ENCODE measurements at places on chromosomes 6 and 20.

DNA sequence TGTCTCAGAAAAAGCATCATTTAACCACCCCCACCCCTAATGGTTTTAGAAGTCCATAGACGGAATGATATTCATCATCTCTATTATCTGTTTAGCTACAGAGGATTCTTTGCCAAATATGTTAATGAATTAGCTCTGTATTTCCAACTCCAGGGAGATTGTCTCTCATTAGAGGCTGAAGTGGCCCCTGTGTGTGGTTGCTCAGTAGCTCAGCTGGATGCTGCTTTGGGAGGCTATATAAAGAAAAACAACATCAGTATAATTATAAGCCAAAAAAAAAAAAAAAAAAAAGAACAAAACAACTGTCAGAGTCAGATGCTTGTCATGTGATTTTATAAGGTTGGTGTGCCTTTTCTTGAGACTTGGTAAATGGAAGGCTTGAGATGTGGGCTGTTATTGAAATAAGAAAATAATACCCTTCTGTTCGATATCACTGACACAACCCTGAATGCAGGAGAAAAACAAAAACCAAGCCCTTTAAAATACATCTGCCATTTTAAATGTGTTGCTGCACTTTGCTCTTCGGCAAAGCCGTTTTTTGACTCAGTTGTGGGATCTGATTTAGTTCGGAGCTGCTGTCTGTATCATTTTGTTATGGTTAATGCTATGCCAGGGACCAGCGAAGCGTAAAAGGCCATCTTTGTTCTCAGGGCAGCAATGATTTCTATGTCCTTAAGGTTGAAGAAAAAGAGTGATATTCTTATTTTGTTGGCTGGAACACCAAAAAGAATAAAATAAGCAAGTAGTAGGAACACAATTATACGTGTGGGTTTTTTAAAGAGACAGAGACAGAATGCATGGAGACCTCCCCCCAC is 422.6 kb downstream of the QKI start:
- no peak for DNase-seq

- no peak for DNase-seq
Measured at GRCh38 chr6:56650191-56650590, 7.5 kb upstream of the DST start.

DNA sequence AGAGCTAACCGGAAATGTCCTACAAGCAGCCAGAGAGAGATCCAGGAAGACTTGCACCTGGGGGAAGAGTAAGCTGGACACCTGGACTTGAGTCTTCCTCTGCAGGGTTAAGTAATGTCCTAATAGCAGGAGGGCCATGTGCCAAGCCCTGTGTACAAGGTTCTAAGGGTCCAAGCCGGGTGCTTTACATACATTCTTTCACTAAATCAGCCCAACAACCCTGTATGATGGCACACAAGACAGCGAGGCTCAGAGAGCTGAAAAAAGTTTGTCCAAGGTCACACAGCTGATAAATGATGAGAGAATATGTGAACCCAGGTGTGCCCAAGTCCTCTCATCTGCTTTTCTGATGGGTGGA is 215.1 kb upstream of the CDYL start:
- DNase-seq = no peak

- DNase-seq = no peak
Measured at GRCh38 chr6:112839525-112839961, 492.4 kb downstream of the RFPL4B start.

DNA sequence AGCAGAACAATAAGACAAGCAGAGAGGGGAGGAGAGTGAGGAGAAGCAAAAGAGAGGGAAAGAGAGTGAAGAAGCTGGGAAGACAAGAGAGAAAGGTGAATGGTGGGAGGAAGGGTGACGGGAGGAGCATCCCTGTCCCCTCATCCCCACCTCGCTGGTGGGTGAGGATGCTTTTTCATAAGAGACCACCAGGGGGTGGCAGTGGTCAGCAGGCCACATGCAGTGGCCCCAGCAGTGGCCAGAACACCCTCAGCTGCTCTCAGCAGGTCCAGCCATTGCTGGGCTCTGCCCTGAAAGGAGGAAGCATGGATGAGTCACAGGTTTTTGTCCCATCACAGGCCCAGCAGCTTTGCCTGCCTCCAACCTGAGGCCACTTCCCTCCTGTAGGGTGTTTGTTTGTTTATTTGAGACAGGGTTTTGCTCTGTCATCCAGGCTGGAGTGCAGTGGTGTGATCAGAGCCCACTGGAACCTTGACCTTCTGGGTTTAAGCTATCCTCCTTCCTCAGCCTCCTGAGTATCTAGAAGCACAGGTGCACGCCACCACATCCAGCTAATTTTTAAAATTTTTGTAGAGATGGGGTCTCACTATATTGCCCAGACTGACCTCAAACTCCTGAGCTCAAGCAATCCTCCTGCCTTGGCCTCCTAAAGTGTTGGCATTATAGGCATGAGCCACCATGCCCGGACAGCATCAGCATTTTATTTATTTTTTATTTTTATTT is 24.0 kb downstream of the FGD2 start:
- no peak for DNase-seq

DNA sequence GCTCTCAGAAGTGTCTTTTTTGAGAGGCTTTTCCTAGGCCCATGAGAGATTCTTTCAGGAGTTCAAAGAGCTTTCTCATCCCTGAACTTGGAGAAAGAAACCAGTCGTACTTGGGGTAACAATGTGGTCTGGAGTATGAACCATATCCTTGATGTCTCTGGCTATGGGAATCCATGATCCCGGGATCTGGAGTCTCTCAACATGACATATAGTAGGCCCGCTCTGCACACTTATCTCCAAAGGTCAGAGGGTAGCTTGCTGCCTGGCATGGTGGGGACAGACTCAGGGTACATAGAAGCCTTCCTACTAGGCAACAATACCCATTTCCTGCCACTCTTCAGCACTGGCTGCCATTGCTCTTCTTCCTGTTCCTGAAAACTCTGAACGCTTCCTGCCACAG is 42.2 kb upstream of the NFATC2 start:
- no peak for DNase-seq

DNA sequence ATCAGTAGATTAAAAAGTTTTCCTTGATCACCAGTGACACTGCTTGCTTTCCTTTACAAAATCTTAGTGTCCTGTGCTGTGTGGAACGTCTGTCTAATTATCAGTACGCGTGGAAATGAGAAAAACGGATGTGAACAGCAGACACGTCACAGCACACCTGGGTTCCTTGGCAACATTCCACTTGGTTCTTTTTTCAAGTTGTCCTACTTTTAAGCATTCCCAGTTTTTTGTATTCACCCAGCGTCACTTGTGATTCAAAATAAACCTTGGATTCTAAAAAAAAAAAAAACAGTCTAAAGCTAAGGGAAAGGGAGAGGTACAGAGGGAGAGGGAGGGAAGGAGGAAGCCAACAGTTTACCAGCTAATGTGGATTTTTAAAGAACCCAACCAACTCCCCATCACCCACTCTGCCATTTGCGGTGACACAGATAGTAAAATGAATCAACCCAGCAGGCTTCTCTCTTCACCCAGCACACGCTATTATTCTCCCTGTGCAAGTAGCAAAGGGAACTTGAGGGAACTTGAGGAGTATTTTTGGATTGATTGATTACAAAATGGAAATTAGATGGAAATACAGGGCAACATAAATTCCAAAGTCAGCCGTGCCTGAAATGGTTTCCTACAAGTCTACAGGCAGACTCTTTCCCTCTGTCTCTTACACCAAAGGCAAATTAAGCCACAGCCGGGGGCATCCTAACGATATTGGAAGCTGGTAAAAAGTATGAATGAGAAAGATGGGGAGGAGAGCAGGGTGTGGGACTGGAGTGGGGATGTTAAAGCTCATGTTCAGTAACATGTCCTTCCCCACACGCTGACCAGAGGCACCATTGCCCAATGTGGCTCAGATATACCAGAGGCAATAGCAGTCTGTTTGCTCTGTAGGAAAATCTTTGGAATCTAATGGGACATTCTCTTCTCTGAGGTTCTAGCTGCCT is 129.8 kb downstream of the SASH1 start:
- no peak for DNase-seq

DNA sequence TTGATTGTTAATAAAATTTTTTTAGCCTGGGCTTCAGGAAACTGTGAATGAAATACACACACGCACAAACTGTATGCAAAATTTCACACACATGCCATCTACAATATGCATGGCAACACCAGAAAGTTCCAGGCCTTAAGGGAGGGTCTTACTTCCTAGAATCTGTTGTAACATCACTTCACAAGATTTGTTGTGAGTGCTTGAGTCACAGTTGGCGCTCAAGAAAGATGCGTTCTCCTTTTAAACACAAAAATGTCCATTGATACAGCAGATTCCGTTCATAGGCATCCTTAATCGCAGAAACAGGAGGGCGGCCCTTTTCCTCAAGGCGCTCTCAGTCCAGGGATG is 485 bp upstream of the RTF2 start:
- no peak for DNase-seq

- DNase-seq = no peak
Measured at GRCh38 chr6:107690643-107691061, 133.5 kb downstream of the SCML4 start.

DNA sequence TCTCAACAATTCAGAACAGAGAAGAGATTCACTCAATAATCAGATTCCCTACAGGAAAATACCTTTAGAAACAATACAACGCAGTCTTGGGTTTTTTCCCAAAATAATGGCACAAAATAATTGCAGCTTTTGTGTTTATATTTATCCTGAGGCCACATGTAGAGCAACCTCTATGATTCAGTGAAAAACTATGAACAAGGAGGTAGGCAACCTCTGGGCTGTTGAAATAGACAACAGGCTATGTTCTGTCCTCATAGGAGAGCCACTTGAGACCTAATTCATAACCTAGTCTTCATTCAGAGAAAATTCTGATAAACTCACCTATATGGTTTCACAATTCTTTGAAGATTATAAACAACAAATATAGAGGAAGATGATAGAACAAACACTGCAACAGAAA is 118.3 kb downstream of the KHDC1L start:
- DNase-seq = no peak

- DNase-seq = no peak
Measured at GRCh38 chr6:34592208-34592952, 36.3 kb upstream of the SPDEF start.

DNA sequence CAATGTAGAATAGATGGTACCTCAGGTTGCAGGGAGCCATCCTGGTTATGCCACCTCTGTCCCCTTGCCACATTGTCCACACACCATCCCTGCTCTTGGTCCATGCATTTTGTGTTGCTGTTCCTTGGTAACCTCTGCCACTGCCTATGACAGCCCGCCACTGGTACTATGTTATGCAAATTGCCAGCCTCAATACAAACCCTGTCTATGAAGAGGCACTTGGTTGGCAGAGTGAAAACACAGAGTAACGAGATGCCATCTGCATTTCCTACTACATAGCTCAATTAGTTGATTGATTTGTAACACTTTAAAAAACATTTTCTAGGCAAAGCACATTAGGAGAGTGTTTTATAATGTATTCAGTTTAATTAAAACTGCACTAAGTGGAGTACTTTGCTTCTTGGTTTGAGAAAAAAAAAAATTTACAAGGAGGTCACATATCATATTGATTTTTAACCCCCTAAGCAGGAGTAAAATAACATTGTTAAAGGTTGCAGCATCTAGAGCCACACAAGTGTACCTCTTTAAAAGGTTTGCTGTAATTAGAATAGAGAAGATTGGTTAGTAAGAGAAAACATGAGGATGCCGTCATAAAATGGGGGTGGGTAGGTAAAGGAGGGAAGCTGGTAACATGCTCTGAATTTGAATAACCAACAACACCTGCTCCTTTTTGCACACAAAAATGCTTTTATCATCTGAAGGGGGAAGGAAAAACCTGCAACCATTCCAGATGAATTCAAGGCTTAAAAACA is 817.1 kb downstream of the KIF16B start:
- DNase-seq = no peak

- DNase-seq = peak; percentile 73
Measured at GRCh38 chr6:14857501-14857900, 388.4 kb upstream of the JARID2 start.

DNA sequence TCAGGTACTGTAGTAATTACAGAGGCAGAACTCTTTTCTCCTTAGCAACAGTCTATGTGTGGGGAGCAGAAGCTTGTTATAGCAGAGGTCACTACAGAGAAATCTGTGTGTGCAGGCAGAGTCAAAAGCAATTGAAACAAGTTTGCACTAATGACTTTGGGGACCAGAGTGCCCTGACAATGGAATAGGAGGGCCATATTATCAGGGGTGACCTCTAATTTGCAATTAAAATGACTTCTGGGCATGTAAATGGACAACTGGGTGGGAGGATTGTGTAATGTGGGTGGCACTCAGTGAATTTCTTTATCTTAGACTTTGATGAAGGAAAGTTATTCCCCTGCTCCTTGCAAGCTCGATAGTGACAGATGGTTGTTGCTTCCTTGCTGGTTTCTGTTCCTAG is 127.2 kb downstream of the PLCB4 start:
- DNase-seq = no peak

- no peak for DNase-seq
Measured at GRCh38 chr6:126312013-126312665, 27.8 kb upstream of the CENPW start.

GRCh38 chr6:38637756-38638155 is 2.0 kb downstream of the BTBD9 start:
- no peak for DNase-seq

DNA sequence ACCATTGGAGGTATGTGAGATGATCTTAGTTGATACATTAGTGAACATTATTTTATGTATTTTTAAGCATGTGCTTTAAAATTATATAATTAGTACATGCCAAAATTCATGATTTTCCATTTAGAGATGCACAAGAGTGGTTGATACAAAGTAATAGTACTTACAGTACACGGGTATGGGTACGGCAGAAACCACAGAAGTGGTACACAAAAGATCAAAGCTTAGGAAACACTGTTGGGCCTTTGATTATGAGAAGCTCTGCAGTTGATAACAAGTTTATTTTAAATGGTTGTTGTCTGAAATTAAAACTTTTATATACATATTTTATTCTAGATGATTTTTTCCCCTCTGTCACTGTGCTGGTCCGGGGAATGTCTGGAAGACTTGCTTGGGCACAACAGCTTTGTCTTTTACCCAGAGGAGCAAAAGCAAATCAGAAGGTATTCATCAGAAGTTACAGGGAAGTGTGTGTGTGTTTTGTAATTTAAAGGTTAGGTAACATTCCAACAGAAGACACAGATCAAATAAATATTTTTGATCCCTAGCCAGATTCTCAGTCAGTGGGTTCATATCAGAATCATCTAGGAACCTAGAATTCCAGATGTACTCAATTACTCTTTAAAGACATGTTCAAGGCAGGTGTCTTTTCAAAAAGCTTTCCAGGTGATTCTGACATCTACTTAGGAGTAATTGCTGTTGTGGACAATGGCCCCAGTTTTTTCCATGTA is 32.5 kb upstream of the ADIG start:
- DNase-seq = no peak

GRCh38 chr6:90442366-90442765 is 144.5 kb downstream of the MAP3K7 start:
- DNase-seq = no peak

DNA sequence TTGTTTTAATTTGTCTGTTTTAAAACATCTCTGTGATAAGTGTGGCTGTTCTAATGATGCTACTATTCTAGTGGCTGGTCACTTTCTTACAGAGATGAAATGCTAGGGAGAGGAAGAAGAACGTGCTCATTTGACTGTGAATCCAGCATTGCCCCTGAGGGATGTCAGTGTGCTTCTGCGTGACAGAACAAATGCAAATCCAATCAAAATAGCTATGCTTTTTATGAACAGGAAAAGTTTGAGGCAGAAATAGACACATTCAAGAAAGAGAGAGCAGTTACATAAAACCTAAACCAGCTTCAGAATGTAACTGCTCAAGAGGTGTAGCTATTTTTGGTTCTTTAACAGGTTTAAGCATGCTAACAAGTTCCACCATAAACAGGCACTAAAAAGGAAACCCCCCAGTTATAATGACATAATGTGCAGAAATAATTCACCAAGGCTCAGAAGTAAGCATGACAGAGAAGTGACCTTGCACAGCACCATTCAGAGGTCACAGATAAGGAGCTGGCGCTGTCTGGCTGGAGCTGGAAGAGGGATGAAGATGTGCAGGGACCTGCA is 385.3 kb downstream of the EPM2A start:
- DNase-seq = no peak

All from stimulated activated CD4-positive, alpha-beta T cell treated with anti-CD3 and anti-CD28 coated beads, Interleukin-1b, Interleukin-23, amount 100 ng/mL, for 24 hours (primary cell).